H4 (cell line): ENCODE measurements at places on chromosomes 7 and 10.
A peak's percentile ranks its signal among the peaks of the same experiment; 100 is the strongest.

- peak; percentile 60 for DNase-seq
Measured at GRCh38 chr10:119333146-119333792, 125.9 kb downstream of the GRK5 start.

- DNase-seq: no peak
Measured at GRCh38 chr7:92131764-92132330, 2.4 kb downstream of the CYP51A1 start.

DNA sequence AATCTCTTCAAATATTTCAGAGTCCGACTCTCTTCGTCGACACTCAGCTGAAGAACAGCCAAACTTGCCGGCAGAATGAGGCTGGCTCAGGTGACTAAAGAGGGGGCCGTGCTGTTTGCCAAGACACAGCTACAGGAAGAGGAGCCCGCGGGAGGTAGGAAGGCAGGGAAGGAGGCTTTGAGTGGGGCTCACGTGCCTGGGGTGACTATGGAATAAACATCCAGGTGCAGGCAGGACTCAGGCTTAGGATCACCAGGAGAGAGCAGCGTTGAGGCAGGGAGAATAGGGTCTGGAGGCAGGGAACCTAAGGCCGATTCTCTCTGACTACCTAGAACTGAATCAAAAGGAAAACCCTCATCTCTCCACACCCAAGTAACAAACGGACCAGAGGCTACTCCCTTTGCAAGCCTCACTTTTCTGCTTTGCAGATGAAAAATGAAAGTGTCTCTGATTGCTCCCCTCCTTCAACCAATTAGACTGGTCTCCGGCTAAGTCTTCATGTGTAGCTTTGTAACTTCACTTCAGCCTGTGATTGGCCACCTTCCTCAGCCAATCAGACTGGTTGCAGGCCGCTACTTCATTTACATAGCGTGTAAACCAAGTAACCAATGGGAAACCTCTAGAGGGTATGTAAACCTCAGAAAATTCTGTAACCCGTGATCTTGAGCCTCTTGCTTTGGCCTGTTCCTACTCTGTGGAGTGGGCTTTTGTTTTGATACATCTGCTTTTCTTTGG, 19.7 kb upstream of the BNIP3 start:
- peak; percentile 35 for DNase-seq

DNA sequence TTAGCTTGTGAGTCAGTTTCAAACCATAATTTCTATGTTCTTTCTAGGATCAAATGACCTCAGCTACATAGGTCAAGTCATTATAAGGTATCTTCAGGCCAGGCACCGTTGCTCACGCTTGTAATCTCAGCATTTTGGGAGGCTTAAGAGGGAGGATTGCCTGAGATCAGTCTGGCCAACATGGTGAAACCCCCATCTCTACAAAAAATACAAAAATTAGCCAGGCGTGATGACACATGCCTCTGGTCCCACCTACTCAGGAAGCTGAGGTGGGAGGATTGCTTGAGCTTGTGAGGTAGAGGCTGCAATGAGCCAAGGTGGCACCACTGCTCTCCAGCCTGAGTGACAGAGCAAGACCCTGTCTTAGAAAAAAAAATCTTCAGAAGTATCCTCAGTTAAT, 362.3 kb downstream of the GATA3 start:
- DNase-seq: no peak

DNA sequence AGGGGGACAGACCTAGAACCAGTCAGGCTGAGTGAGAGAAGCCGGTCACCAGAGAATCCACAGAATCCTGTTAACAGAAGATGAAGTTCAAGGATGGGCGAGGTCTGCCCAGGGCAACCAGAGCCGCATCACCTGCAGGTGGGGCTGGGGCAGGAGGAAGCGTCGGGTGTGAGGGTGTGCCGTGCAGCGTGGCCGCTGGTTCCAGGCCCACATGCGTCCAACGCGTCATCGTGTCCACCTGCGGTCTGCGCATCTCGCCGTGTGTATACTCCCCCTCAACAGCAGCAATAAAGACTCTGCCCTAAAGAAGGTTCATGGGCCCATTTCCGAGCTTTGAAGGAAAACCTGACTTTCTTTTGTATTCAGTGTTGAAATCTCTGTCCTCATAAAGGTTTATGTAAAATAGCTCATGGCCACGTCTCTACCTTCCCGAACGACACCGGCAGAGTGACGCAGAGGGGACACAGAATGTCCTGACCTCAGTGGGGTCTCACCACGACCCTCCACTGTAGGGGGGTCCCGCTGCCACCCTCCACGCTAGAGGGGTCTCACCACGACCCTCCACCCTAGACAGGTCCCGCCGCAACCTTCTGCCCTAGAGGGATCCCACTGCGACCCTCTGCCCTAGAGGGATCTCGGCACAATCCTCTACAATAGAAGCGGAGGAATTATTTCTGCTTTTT, 446.9 kb downstream of the PTPRN2 start:
- DNase-seq: no peak
